ENCODE measurements at places on chromosomes 7 and 10.

GRCh38 chr10:51321980-51322379, 247.7 kb downstream of the PRKG1 start:
- no peak for DNase-seq

GRCh38 chr10:117221156-117221711, 19.7 kb upstream of the SLC18A2 start:
- no peak for DNase-seq

GRCh38 chr10:23096802-23097549, 1.6 kb downstream of the MSRB2 start:
- DNase-seq = peak; percentile 31

- DNase-seq = no peak
These were observed 21.3 kb downstream of the CCDC3 start for GRCh38 chr10:12980102-12980661.

- DNase-seq = no peak
These were observed 164.4 kb downstream of the GLRX3 start for GRCh38 chr10:130300608-130301020.

DNA sequence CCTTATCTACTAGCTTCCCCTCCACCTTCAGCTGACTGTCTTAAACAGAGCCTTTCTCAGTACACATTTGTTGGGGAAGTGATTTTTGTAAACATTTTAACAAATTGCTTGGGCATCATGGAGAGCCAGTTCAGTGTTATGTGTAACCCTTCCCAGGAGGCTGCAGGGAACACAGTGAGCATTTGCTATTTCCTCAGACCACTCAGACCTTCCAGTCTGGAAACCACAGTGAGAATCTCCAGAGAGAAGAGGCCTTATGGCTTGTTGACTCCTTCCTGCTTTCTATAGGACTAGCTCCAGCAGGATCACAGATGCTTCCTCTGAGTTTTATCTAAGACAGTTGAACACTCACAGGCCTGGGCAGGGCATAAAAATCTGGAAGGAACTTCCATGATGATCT, 409.8 kb upstream of the NPVF start:
- DNase-seq = no peak

DNA sequence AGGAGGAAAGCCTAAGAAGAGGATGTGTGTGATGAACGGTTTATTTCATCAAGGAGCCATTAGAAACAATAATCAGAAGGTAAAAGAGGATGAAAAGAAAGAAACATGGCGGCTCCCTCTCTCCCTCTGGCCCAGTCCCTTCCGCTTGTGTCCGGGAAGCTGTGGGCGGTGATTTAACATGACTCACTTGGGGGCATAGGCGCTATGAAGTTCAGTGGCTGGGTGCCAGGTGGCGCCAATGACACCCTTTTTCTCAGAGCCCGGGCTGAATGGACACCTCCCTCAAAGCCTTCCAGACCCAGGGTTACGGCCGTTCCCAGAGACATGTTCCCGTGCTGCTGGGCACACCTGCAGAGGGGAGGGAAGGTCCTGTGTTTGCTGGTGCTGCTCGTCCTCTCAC, 244.0 kb downstream of the SKAP2 start:
- no peak for DNase-seq

GRCh38 chr10:29663718-29664117, 28.9 kb upstream of the SVIL start:
- no peak for DNase-seq

DNA sequence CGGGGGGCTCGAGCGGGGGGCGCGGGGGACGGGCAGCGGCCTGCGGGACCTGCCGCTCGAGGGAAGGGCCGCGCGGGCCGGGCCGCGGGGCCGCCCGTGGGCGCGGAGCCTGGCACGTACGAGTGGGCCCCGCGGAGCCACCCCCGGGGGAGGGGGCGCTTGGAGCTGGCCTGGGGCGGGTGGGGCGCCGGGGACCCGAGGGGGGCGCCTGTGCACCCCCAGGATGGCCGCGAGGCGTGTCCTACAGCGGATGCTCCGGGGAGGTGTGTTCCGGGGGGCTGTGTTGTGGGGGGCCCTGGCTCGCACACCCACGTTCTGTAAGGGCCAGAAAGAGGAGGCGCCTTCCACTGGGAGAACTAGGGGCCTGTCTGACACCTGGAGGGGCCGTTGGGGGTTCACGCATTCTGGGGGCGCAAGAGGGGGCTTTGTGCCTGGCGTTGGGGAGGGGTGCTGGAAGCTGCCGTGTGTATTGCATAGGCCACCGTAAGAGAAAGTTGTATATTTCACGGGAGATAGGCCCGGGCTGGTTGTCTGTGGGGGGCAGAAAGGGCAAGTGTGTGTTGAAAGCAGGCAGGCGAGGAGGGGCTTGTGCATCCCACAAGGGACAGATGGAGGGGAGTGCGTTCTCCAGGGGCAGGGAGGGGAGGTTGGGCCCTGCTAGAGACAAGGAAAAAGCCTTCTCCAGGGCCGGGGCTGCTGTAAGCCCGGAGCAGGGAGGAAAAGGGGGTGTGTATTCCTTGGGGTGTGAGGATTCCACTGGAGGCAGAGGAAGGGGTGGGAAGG, 663 bp downstream of the VPS37D start:
- DNase-seq = no peak

- DNase-seq = no peak
These were observed 139.4 kb upstream of the AKR1E2 start for GRCh38 chr10:4686644-4686996.

- no peak for DNase-seq
These were observed 1.6 kb downstream of the CAPZA2 start for GRCh38 chr7:116863936-116864500.

All from inflammatory macrophage treated with lipopolysaccharide for 4 hours (primary cell).